ENCODE measurements at places on chromosomes 7 and 10.

DNA sequence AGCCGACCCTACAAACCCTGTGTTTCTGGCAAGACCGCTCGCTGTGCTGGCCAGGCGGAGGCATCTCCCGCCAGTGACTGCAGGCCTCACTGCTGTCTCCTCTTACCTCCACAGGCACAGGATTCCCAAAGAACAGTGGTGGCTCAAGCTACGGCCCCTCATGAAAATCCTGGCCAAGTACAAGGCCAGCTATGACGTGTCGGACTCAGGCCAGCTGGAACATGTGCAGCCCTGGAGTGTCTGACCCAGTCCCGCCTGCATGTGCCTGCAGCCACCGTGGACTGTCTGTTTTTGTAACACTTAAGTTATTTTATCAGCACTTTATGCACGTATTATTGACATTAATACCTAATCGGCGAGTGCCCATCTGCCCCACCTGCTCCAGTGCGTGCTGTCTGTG lies 36.2 kb downstream of the PITRM1 start:
- no peak for DNase-seq

- DNase-seq = no peak
These were observed 13.0 kb upstream of the RUNDC3B start for GRCh38 chr7:87615197-87615596.

DNA sequence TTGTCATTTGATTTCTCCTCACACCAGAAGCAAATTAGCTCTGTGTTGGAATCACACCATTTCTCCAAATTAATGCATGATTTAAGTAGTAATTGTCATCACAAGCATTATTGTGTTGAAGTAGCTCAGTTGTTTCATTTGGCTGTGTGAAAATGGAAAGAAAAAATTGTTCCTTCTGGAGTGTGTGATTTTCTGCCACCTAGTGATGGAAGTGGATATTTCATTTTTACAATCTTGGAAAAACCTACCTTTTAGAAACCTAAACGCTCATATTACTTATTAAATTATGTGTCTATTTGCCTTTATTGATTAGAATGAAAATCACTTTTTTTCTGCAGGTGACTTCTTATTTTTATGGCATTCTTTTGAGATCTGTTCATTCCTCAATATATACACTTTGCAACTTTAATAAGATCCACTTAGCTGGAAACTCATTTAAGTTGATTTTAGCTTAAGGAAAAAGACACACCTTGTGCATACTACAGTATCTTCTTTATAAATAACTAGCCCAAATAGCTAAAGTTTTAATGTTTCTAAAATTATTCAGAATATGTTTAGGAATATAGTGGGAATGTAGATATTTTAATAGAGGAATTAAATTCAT lies 50.0 kb downstream of the SRI start:
- DNase-seq = peak; percentile 9

- DNase-seq = no peak
These were observed 162.2 kb upstream of the FAM3C start for GRCh38 chr7:121558288-121558687.

GRCh38 chr10:70659306-70659705 lies 13.0 kb upstream of the ADAMTS14 start:
- DNase-seq = no peak

GRCh38 chr7:45342236-45342635 lies 184.6 kb downstream of the RAMP3 start:
- no peak for DNase-seq

GRCh38 chr10:35502692-35503091 lies 102.4 kb upstream of the GJD4 start:
- no peak for DNase-seq

- no peak for DNase-seq
These were observed 6.5 kb downstream of the DBNL start for GRCh38 chr7:44050915-44051560.
